Activated T-helper 1 cell treated with anti-CD3 and anti-CD28 coated beads, Interleukin-12 subunit alpha, Interleukin-12 subunit beta, Interleukin-2, Interleukin-4 antibody, amounts not matched to agents 30 ng/mL and 10 ng/mL and 1 ng/mL, durations not matched to agents 14 hours and 24 hours and 36 hours (primary cell): ENCODE measurements at places on chromosomes 1 and 21.

DNA sequence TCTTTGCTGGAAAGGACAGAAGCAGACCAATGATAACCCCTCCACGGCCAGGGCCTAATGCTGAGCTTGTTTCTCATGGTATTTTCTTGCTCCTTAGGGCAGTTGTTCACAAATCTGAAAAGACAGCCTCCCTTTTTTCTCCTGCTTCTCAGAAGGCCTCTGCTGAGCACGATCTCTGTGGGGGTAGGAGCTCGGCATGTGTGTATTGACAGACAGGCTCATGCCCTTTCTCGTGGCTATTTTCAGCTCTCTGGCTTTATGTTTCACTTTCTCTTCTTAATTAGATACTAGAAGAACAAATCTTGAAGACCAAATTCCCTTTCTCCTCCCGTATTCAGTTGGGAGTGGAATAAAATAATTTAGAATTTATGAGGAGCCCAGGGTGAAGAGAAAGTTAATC lies 768 bp upstream of the RIIAD1 start:
- peak overlapping the region; percentile 77 for H3K4me3 ChIP-seq
- peaks cover 18% of the 10 kb centered on the region for H3K4me1 ChIP-seq
- no peaks in the 10 kb centered on the region for H3K36me3 ChIP-seq
- peaks cover 79% of the 10 kb centered on the region for H3K27me3 ChIP-seq

DNA sequence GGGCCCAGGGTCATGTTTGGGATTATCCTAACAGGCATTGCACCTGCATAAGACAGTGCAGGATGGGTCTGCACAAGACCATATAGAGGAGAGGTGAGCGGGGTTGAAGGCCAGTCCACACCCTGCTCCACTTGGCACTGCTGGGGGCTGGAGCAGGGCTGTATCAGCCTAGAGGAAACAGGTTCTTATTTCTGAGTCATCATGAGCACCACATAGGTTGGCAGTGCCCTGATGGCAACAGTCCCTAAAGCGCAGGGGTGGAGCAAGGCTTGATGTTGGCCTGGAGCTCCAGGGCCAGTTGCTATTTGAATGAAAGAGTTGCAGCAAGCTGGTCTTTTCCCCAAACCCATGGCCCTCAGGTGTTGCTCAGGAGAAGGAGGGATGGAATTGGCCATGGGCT lies 29.8 kb upstream of the BMP8B start:
- peaks cover 15% of the 10 kb centered on the region for H3K4me1 ChIP-seq
- H3K36me3 ChIP-seq, result no peaks in the 10 kb centered on the region
- no peak overlapping the region for H3K27ac ChIP-seq
- DNase-seq, result no peak
- H3K27me3 ChIP-seq, result peaks cover 22% of the 10 kb centered on the region

DNA sequence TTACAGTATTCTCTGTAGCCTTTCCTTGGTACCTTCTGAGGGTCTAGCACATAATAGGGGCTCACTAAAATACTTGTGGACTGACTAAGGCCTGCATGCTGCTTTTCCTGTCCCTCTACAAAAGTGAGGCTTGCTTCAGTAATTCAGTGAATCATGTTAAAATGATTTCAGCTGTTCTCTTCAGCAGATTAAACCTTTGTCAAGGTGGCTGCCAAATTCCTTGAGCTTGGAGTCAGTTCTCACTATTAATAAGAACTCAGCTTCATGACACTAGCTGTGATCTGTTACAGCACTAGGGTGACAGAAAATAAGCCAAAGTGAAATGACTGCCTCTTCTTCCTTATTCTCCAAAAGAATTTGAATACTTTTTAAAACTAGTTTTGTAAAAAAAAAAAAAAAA lies 128.8 kb downstream of the KCNN3 start:
- DNase-seq, result no peak
- H3K27ac ChIP-seq, result no peak overlapping the region
- peaks cover 62% of the 10 kb centered on the region for H3K4me1 ChIP-seq
- H3K36me3 ChIP-seq, result peaks cover 9% of the 10 kb centered on the region
- H3K4me3 ChIP-seq, result no peak overlapping the region

DNA sequence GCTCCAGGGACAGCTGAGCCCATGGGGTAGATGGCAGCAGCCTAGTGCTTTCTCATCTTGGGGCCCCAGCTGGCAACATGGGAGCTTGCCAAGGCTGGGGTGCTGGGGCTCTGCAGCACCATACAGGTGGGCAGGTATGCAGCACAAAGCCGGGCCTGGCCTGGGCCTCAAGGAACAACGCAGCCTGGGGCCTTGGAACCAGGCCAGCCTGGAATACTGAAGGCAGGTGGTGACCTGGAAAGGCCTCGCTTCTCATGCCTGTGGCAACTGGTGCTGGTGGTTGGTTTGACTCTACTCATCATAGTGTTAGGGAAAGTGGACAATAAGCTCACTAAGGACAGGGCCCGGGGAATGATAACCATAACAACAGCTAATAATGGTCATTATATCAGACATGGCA lies 27.0 kb upstream of the SDHB start:
- H3K4me3 ChIP-seq, result no peak overlapping the region
- DNase-seq, result no peak
- H3K27me3 ChIP-seq, result peaks cover under 1% of the 10 kb centered on the region
- H3K27ac ChIP-seq, result no peak overlapping the region
- no peaks in the 10 kb centered on the region for H3K4me1 ChIP-seq
- H3K36me3 ChIP-seq, result no peaks in the 10 kb centered on the region

- H3K27me3 ChIP-seq, result peaks cover 8% of the 10 kb centered on the region
- no peak overlapping the region for H3K4me3 ChIP-seq
- no peak for DNase-seq
- no peaks in the 10 kb centered on the region for H3K4me1 ChIP-seq
- no peak overlapping the region for H3K27ac ChIP-seq
- H3K36me3 ChIP-seq, result no peaks in the 10 kb centered on the region
These were observed 8.7 kb downstream of the C4BPA start for GRCh38 chr1:207112616-207113296.

- H3K27ac ChIP-seq, result no peak overlapping the region
- H3K4me3 ChIP-seq, result no peak overlapping the region
- H3K4me1 ChIP-seq, result no peaks in the 10 kb centered on the region
- no peaks in the 10 kb centered on the region for H3K27me3 ChIP-seq
- peaks cover 3% of the 10 kb centered on the region for H3K36me3 ChIP-seq
- DNase-seq, result no peak
These were observed 134.2 kb downstream of the NEK7 start for GRCh38 chr1:198291036-198291435.

GRCh38 chr1:117895482-117896114 lies 33.8 kb downstream of the GDAP2 start:
- peaks cover 7% of the 10 kb centered on the region for H3K4me1 ChIP-seq
- H3K27me3 ChIP-seq, result no peaks in the 10 kb centered on the region
- no peak overlapping the region for H3K27ac ChIP-seq
- H3K4me3 ChIP-seq, result no peak overlapping the region
- H3K36me3 ChIP-seq, result peaks cover 20% of the 10 kb centered on the region

DNA sequence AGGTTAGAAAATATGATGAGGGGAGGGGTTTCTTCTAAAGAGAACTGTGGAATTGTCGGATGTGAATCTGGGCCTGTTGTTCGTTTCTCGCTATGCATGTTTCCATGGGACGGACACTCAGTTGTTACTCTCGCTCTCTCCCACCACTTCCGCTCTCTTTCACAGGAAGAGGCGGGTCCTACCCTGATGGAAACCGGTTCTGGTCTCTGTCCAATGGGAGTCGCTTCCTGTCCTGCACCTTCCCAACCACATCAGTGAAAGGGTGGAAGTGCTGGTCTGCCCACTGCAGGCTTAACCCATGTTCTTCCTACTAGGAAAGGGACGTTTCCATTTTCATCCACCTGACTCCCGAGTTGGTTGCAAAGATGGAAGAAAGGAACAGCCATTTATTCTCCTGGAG lies 119.4 kb downstream of the KCNJ15 start:
- H3K27ac ChIP-seq, result no peak overlapping the region
- DNase-seq, result no peak
- H3K27me3 ChIP-seq, result peaks cover 6% of the 10 kb centered on the region

DNA sequence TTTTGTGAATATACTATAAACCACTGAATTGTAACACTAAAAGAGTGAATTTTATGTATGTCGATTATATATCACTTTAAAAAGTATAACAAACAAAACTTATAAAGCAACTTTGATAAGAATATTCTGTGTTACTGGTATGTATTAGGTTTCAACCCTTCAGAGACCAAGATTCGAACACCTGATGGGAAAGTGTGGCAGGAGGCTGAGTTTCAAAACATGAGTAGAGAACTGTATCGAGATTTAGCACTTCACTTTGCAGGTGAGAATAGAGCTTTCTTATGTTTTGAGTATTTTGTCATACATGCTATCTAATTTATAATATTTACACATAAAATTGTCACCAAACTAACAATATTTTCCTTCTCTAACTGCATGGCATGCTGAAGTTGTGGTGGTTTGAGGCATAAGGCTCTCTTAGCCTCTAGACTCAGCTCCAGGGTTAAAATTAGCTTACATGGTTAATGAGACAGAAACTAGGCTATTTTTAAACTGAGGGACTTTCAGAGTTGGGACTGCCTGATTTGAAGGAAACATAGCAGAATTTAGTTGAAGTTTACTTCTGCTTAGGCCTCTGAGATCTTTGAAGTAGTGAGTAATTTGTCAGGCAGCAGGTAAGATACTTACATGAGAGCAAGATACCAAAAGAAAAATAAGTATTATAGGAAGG lies 48.6 kb downstream of the CEP350 start:
- no peak overlapping the region for H3K27ac ChIP-seq
- H3K36me3 ChIP-seq, result peaks cover 25% of the 10 kb centered on the region
- no peaks in the 10 kb centered on the region for H3K4me1 ChIP-seq

- H3K4me3 ChIP-seq, result no peak overlapping the region
- no peak overlapping the region for H3K27ac ChIP-seq
- no peaks in the 10 kb centered on the region for H3K4me1 ChIP-seq
These were observed 737.8 kb downstream of the MATN1 start for GRCh38 chr1:29985606-29985945.

GRCh38 chr1:204319462-204319861 lies 40.3 kb downstream of the PLEKHA6 start:
- no peak overlapping the region for H3K4me3 ChIP-seq
- no peak for DNase-seq
- peaks cover 32% of the 10 kb centered on the region for H3K4me1 ChIP-seq
- H3K27ac ChIP-seq, result peak overlapping the region; percentile 53
- H3K27me3 ChIP-seq, result no peaks in the 10 kb centered on the region

- DNase-seq, result peak; percentile 24
- peaks cover 7% of the 10 kb centered on the region for H3K36me3 ChIP-seq
- peaks cover 12% of the 10 kb centered on the region for H3K4me1 ChIP-seq
- no peak overlapping the region for H3K4me3 ChIP-seq
- H3K27ac ChIP-seq, result no peak overlapping the region
These were observed 39.6 kb upstream of the LDLRAP1 start for GRCh38 chr1:25503551-25504426.

DNA sequence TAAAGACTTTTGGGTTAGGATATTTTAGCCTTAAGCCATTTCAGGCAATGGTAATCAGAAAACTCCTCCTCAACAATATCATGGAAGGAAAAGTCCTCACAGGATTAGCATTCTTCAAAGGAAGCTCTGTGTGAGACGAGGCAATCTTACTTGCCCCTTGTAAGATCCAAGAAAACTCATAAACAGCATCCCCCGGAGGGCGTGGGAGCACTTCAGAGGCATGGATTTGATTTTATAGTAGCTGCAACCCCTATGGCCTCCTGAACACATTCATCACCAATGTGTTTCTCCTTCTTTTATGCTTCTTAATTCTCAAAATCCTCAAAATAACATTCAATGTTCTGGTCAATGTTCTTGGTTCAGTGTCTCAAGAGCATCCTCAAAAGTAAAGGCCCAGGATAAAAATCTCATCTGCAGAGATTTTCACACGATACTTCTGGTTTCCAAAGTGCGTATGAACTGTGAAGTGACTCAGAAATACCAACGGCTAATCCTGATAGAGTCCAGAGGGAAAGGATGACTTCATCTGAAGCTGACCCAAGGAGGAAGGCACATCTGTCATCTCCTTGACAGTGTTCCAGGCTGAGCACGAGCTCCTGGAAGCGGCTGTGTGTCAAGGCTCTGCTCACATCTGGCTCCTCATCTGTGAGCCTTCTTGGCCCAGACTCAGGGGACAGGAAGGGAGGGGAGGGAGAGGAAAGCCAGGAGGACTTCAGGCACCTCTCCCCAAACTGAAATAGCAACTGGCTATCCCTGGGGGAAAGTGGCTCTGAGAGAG lies 49.3 kb upstream of the PSEN2 start:
- H3K27ac ChIP-seq, result no peak overlapping the region
- no peak overlapping the region for H3K4me3 ChIP-seq
- no peaks in the 10 kb centered on the region for H3K27me3 ChIP-seq
- no peak for DNase-seq
- peaks cover 10% of the 10 kb centered on the region for H3K4me1 ChIP-seq

DNA sequence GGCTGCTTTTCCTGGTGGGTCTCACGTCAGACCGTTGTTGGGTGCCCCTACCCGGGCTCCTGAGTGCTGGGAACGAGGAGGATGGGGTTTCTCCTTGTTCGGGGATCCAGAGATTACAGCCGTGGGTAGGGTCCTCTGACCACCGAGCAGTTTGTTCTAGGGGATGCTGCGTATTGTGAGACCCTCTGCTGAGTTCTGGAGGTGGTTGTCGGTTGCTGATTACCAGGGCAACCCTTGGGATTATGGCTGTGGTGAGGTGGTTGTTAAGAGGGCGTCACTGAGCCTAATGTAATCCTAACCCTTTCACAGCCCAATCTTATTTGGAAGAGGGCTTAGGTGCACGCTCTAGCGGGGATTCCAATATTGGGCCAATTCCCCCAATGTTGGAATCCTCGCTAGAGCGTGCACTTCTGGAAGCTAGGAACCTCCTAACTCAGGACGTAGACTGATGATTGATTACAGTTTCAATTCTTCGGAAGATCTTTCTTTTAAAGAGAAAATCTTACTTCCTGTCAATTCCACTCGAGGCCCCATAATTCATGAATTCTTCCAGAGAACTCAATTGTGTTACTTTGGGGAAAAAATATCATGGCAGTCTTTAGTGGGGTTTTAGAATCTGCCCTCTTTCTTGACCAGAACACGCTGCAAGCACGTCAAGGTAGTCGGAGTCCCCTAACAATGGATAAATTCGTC lies 483 bp downstream of the TCEANC2 start:
- peaks cover 29% of the 10 kb centered on the region for H3K4me1 ChIP-seq
- H3K36me3 ChIP-seq, result peaks cover 17% of the 10 kb centered on the region
- H3K27me3 ChIP-seq, result no peaks in the 10 kb centered on the region

- DNase-seq, result no peak
- peaks cover 5% of the 10 kb centered on the region for H3K27me3 ChIP-seq
- H3K36me3 ChIP-seq, result no peaks in the 10 kb centered on the region
- no peaks in the 10 kb centered on the region for H3K4me1 ChIP-seq
- no peak overlapping the region for H3K27ac ChIP-seq
- no peak overlapping the region for H3K4me3 ChIP-seq
These were observed 456.8 kb downstream of the SETD4 start for GRCh38 chr21:35603494-35603893.

DNA sequence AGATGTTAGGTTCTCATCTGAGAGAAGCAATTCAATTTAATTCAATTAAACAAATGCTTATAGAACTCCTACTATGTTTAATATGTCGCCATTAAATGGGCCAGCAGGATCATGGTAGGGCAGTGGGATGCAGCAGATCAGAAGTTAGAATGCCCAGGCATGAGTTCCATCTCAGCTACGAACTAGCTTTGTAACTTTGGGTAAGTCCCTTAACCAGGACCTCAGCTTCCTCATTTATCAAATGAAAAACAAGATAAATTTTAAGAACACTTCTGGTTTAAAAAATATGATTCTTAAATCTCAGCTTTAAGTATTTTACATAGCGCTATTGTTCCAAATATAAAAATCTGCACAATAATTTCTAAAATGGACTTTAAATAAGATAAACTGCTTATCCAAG lies 67.5 kb upstream of the GFI1 start:
- no peak for DNase-seq
- no peak overlapping the region for H3K27ac ChIP-seq
- no peak overlapping the region for H3K4me3 ChIP-seq
- peaks cover 29% of the 10 kb centered on the region for H3K36me3 ChIP-seq
